Activated T-helper 1 cell treated with Interleukin-2 at 50 U/mL for 16 hours (primary cell): ENCODE measurements at places on chromosomes 13 and 19.

DNA sequence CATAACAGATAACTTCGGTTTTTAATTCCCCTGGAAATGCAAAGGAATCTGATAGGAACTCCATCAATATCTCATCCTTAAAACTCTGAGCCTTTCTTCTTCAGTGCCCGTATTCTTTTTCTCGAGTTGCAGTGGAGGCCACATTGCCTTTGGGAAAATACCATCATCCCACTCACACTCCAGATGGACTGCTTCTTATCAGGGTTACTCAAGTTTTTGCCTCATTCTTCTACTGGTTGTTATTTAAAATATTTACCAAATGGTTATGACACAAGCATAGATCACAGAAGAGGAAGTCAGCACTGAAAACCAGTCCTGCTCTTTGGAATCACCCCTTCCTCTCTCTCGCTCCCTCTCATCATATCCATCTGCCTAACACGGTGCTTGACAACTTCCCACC lies 1020.5 kb upstream of the SLC10A2 start:
- DNase-seq: no peak

GRCh38 chr19:47280183-47280797 lies 5.6 kb downstream of the INAFM1 start:
- DNase-seq: no peak

DNA sequence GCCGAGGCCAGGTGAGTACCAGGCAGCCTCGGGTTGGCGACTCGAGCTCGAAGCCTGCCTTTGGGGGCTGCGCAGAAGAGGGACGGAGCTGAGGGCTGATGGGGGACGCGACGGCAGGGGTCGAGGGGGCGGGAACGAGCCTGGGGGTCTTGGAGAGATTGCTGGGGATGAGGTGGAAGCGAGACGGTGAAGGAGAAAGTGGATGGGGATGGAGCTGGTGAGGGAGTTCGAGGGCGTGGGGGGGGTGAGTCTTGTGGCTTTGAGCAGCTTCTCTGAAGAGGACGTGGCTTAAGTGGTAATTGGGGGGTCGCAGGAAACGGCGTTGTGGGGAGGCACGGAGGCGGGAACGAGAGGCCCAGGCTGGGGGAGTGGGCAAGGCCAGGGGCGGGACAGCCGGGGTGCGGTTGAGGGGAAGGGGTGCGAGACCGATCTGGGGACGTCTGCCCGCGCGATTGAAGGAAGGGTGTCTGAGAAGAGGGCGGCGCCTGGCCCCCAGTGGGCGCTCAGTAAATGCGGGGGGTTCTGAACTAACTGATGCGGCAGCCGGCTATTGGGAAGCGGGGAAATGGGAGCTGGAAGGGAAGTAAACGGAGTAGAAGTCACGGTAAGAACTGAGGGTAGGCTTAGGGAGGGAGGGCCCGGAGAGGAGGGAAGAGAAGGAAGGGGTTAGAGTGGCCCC lies 426 bp downstream of the MYO9B start:
- peak; percentile 31 for DNase-seq

- no peak for DNase-seq
These were observed 25.9 kb downstream of the SPRY2 start for GRCh38 chr13:80314711-80315653.

DNA sequence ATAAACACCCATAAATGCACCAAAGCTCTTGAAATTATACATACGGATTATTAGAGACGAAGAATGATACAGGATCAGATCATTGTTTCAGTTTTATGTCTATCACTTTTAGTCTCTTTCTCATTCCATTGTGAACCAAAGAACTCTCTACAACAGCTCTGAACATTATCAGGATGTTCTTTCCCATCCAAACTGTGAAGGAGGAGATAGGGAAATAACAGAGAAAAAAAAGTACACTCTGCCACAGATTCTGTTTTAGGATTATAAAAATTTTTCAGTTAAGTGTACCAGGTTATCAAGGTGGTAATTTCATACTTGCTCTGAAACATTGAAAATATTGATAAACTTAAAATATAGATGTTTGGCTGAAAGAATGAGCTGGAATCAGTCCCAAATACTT lies 270.9 kb downstream of the MZT1 start:
- DNase-seq: no peak

DNA sequence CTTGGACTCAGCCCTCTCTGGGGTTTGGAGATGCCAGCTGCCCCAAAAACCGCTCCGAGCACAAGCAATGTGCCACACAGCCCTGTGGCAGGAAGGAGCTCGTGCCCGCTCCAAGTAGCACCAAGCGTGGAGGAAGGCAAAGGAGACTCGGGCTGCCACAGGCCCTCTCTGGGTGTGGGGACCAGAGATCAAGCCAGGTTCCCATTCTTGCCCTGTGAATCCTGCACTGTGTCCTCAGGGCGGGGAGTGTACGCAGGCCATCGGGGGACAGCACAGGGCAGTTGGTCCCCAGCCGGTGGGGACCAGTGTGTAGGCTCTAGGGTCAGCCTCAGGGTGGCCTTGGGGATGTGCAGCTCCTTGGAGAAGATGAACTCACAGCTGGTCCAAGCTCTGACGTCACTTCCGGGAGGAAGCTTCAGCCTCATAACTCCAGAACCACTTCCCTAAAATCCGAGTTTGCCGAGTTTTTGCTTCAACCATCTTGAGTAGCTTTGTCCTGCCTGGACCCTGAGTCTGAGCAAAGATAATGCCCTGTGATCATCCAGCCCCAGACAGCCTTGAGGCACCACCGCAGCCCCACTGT lies 9.3 kb upstream of the CPAMD8 start:
- no peak for DNase-seq

DNA sequence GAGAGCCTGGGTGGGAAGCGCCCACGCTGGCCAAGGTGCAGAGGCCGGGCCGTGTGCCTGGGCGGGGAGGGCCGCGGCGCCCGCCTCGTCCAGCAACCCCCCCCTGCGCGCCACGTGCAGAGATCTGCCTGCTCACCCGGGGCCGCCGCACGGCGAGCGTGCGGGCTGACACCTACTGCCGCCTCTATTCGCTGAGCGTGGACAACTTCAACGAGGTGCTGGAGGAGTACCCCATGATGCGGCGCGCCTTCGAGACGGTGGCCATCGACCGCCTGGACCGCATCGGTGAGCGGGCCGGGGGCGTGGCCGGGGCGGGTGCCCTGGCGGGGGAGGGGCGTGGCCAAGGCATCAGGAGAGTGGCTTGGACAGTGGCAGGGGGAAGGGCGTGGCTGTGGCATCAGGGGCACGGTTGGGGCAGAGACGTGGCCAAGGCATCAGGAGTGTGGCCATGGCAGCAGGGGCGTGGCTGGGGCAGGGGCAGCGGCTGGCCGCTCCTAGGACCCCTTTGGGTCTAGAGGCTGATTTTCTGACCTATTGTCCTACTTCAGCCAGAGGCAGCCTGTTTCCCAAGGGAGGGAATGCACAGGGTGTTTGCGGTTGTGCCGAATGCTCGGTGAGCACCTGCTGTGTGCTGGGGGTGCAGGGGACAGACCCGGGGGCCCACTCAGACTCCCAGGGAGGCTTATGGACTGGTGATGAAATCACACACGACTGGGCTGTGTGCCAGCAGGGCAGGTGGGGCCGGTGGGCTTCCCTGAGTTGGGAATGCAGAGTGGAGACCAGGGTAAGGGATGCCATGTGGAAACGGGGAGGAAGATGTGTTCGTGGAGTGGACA lies 19.4 kb downstream of the POLRMT start:
- no peak for DNase-seq

DNA sequence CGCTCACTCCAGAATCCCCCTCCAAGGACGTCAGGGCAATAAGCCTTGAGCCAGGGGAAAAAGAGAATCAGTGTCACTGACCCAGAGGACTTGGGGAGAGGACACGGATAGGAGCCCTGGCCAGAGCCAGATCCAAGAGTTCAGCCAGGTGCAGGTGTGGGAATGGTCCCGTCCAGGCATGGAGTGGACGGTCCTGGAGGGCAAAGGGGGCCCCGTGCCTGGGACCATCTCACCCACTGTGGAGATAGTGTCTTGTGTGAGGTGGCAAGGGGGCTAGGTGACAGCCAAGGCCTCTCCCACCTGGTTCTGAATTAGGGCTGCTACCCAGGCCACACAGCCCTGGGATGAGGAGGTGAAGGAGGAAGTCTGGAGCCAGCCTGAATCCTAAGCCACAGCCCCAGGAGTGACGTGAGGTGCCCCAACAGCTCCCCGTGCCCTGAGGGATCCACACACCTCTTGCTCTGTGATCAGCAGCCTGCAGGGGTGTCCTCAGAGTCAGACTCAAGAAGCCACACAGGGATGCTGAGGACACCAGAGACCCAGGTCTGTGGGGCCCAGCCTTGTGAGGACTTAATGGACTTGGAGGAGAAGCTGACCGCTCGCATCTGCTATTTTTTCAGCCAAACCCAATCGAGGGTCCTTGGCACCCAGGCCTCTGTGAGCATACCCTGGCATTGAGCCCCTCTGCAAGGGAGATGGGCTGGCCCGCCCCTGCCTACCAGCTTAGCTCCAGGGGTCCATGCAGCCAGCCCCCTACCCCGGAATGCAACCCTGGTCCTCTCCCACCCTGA lies 16.4 kb upstream of the ZNF14 start:
- DNase-seq: no peak

DNA sequence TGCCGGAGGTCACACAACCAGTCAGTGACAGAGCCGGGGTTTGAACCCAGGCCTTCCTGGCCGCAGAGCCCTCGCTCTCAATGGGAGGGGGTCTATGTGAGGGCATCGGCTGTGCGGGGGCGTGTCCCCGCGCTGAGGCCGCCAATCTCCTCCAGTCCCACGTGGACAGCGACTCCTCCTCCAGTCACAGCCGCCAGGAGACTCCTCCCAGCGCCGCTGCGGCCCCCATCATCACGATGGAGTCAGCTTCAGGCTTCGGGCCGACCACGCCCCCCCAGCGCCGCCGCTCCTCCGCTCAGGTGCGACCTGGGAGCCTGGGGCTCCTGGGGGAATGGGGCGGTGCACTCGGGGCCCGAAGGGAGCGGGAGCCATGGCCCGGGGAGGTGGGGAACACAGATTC lies 6.0 kb downstream of the SPRED3 start:
- peak; percentile 39 for DNase-seq

DNA sequence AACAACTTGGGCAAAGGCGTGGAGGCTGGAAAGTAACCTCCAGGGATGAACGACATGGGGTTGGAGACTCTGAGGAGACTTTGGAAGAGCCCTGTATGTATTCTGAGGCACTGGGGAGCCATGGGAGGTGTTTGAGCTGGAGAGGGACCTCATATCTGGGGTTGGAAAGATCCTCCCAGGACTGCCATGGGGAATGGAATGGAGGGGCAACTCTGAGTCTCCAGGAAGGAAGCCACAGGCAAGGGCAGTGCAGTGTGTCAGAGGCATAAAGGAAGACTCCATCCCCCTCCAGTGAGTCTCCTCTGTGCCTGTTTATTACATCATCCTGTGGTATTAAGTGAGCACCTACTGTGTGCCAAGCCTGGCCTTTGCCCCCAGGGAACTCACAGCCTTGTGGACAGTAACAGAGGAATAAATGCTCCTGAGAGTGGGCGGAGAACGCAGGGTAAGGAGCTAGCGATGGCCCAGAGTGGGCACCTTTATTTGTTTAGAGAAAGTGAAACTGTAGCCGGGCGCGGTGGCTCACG lies 7.7 kb downstream of the PEAK3 start:
- no peak for DNase-seq

DNA sequence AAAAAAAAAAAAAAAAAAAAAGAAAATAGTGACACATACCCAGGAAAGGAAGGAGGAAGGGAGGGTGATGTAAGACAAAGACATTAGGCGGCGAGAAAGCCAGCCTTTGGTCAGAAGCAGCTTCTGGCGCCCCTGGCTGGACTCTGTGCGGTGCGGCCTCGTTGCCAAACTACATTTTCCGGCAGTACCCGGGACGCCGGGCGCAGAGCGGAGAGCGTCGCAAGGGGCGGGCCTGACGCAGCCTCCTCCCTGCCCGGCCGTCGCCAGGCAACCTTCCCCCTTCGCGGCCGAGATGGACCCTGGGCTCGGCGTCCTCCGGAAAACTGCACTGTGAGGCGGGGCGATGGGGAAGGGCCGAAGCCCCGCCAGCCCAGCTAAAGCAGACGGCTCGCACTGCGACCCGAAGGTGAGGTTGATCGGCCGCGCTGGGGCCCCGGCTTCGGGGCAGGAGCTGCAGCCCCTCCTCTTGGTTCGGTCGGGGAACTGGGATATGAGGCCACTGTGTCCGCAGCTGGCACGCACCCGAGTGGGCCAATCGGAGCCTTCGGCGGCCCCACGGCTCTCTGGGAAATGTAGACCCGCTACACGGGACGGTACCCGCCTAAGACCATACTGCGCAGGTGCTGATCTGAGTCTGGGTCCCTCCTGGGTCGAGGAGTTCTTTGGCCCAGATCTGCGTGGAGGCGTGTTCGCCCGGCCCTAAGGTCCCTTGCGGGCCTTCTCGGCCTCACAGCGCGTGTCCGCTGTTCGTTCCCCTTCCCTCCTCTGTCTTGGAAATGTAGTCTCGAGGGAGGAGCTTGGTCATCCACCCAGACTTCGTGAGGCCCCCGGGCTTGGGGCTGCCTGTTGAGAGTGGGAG lies 2.3 kb upstream of the MZF1 start:
- peak; percentile 61 for DNase-seq

GRCh38 chr13:55263045-55263444 lies 1877.7 kb upstream of the PRR20A start:
- DNase-seq: no peak

DNA sequence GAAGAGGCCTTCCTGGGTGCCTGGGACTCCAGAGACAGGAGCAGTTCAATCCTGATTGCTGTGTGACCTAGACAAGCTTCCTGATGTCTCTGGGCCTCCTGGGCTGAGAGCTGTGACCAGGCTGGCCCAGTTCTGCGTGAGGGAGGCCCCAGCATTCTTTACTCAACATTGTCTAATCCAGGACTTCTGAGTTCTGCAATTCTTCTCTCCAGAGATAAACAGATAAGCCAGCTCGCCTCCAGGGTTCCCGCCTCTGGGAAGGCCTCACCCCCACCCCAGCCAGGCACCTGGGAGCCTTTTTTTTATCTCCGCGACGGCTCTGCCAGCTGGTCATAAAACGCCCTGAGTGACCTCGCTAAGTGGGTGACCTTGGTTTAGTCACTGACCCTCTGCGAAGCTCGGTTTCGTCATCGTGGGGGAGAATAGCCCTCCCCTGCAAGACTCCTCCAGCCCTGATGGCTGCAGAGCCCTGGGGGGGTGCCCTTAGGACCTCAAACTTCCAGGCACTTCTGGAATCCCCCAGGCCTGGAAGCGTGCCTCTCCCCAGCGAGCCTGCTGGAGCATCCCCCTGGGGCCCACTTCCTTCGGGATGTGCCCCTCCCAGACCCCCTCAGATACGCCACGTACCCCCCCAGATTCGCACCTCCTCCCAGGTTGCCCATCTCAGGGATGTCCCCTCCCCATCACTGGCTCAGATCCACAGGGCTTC lies 1.9 kb downstream of the SULT2B1 start:
- DNase-seq: no peak

GRCh38 chr19:1131718-1132551 lies 28.1 kb downstream of the GPX4 start:
- DNase-seq: peak; percentile 76
